ENCODE measurements at places on chromosomes 2 and 18.

GRCh38 chr2:88852753-88853402 is 161.4 kb downstream of the RPIA start:
- no peak overlapping the region for H3K27ac ChIP-seq
- DNase-seq: no peak
- H3K36me3 ChIP-seq: no peaks in the 10 kb centered on the region
- H3K4me3 ChIP-seq: no peak overlapping the region
- no peaks in the 10 kb centered on the region for H3K4me1 ChIP-seq

GRCh38 chr18:21241301-21242048 is 557 bp upstream of the GREB1L start:
- no peaks in the 10 kb centered on the region for H3K4me1 ChIP-seq
- H3K27me3 ChIP-seq: no peaks in the 10 kb centered on the region

DNA sequence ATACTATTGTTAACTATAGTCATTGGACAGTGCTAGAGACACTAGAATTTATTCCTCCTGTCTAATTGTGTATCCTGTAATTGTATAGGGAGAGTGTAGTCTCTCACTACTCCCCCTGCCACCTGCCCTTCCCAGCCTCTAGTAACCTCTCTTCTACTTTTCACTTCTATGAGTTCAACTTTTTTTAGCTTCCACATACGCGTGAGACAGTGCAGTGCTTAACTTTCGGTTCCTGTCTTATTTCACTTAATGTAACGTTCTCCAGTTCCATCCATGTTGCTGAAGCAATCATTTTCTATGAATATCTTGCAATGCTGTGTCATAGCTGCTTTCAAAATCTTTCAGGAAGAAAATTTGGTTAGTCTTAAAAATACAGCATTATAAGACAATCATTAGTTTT is 22.8 kb upstream of the RUFY4 start:
- DNase-seq: no peak
- no peaks in the 10 kb centered on the region for H3K4me1 ChIP-seq
- H3K36me3 ChIP-seq: no peaks in the 10 kb centered on the region
- no peaks in the 10 kb centered on the region for H3K27me3 ChIP-seq

DNA sequence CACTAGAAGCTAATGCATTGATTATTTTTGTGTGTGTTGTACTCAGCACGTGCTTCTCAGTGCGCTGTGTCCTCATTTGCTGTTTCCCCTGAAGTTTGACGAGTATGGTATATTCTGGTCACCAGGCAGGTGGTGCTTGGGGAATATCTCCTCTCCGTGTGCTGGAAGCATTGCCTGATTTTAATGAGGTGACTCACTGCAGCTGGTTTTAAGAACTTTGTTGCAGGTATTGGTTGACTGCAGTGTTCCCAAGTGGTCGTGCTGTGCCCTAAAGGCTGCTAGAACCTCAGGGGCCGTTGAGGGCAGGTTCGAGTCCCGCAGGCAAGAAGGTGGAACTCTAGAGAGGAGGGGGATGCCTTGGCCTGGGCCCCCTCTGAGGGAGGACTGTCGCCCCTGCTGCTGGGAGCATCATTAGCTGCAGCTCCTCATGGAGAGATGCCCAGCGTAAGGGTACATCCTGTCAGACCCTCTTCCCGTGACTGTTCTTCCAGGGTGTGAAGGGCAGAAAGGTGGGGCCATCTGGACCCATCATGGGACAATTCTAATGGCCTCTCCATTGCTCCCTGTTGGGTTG is 82.6 kb downstream of the AGAP1 start:
- no peak overlapping the region for H3K27ac ChIP-seq
- DNase-seq: no peak
- H3K36me3 ChIP-seq: no peaks in the 10 kb centered on the region
- peaks cover 3% of the 10 kb centered on the region for H3K4me1 ChIP-seq
- no peak overlapping the region for H3K4me3 ChIP-seq

GRCh38 chr18:78510636-78511035 is 469.0 kb upstream of the SALL3 start:
- H3K27ac ChIP-seq: no peak overlapping the region
- H3K27me3 ChIP-seq: no peaks in the 10 kb centered on the region
- no peak for DNase-seq
- H3K4me3 ChIP-seq: no peak overlapping the region

DNA sequence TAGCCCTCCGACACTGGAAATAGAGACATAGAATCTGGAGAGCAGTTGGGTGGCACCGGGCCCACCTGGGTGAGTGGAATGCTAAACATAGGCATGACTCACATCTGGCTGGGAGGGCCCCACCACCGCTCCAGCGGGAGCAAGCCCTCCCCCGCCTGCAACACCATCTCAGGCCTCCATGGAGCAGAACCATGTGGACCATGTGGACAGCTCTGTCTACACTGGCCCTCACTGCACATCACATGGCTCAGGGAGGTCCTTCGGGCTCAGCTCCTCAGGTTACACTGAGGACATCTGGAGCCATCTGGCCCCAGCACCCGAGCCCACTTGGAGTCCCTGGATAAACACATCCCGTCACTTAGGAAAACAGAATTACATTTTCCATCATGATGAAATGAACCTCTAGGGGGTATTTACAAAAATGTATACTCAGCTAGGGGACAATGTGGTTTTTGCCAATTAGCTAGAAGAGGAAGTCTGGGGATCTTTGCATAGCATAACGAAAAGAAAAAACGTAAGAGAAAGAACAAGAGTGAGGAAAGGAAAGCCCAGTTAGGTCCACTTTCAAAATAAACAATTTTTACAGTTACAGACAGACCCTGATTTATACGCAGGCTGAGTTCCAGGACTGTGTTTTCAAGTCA is 30.7 kb upstream of the MLPH start:
- H3K4me1 ChIP-seq: peaks cover 6% of the 10 kb centered on the region
- DNase-seq: no peak
- no peak overlapping the region for H3K4me3 ChIP-seq
- no peak overlapping the region for H3K27ac ChIP-seq

GRCh38 chr2:84631985-84632384 is 115.7 kb downstream of the DNAH6 start:
- no peak overlapping the region for H3K27ac ChIP-seq
- H3K4me1 ChIP-seq: peaks cover 1% of the 10 kb centered on the region
- no peak for DNase-seq
- H3K36me3 ChIP-seq: no peaks in the 10 kb centered on the region
- no peak overlapping the region for H3K4me3 ChIP-seq

GRCh38 chr2:235270956-235271355 is 222.9 kb upstream of the AGAP1 start:
- H3K27ac ChIP-seq: no peak overlapping the region
- H3K4me3 ChIP-seq: no peak overlapping the region
- peaks cover 2% of the 10 kb centered on the region for H3K4me1 ChIP-seq
- H3K27me3 ChIP-seq: no peaks in the 10 kb centered on the region

DNA sequence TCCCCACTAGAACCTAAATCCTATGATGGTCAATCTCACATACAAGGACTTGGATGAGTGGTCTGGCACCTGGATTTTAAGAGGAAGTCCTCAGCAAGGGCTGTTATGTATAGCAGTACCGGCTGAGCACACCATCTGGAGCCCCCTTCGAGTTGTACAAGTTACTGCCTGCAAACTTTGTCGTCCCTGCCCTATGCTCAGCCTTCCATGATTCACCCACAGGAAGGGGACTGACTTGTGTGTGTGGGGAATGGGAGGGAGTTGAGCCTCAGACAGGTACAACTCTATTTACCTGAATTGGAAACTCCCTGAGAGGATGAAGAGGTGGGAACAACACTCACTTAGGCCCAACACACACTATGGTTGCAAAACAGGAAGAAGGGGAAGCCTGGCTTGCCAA is 186.6 kb downstream of the MYO5B start:
- H3K4me3 ChIP-seq: no peak overlapping the region
- H3K36me3 ChIP-seq: no peaks in the 10 kb centered on the region
- no peak for DNase-seq
- H3K27ac ChIP-seq: no peak overlapping the region

- no peaks in the 10 kb centered on the region for H3K36me3 ChIP-seq
- no peak for DNase-seq
- no peaks in the 10 kb centered on the region for H3K4me1 ChIP-seq
- no peaks in the 10 kb centered on the region for H3K27me3 ChIP-seq
Measured at GRCh38 chr2:207352978-207353671, 176.6 kb upstream of the CREB1 start.

- no peak overlapping the region for H3K4me3 ChIP-seq
- no peaks in the 10 kb centered on the region for H3K36me3 ChIP-seq
- no peak for DNase-seq
- no peak overlapping the region for H3K27ac ChIP-seq
- no peaks in the 10 kb centered on the region for H3K4me1 ChIP-seq
Measured at GRCh38 chr2:110688594-110689091, 10.8 kb upstream of the BUB1 start.

- H3K27ac ChIP-seq: no peak overlapping the region
- no peaks in the 10 kb centered on the region for H3K36me3 ChIP-seq
- H3K27me3 ChIP-seq: no peaks in the 10 kb centered on the region
- no peak overlapping the region for H3K4me3 ChIP-seq
- no peak for DNase-seq
Measured at GRCh38 chr18:74277296-74277695, 14.5 kb downstream of the CYB5A start.

DNA sequence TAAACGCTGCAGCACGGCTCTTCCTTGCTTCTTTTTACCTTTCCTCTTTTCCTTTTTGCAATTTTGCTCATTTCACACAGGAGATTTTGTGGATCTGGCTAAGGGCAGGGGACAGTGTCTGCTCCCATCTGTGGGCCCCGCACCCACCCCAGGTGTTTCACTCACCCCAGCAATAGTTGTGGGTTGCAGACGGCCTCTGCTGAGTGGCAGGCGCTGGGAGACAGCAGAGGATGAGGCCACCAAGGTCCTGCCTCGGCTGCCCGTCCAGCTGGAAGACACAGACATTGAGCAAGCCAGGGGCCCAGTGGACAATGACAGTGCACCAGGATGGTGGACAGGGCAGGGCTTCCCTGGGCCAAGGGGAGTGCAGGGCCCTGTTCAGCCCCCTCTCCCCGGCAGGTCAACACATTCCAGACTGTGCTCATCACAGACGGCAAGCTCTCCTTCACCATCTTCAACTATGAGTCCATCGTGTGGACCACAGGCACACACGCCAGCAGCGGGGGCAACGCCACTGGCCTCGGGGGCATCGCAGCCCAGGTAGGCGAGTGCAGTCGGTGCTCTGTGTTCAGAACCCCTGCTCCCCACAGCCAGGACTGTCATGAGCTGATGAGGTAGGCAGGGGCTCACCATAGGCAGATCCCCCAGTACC is 35.0 kb downstream of the SNED1 start:
- H3K4me1 ChIP-seq: no peaks in the 10 kb centered on the region
- DNase-seq: no peak
- no peaks in the 10 kb centered on the region for H3K27me3 ChIP-seq
- H3K27ac ChIP-seq: no peak overlapping the region
- no peak overlapping the region for H3K4me3 ChIP-seq

GRCh38 chr18:76460482-76460881 is 34.6 kb downstream of the ZNF516 start:
- DNase-seq: no peak
- no peaks in the 10 kb centered on the region for H3K36me3 ChIP-seq
- H3K27me3 ChIP-seq: no peaks in the 10 kb centered on the region
- peaks cover 32% of the 10 kb centered on the region for H3K4me1 ChIP-seq

GRCh38 chr18:7721532-7721931 is 154.4 kb downstream of the PTPRM start:
- DNase-seq: no peak
- H3K27ac ChIP-seq: no peak overlapping the region
- no peaks in the 10 kb centered on the region for H3K27me3 ChIP-seq
- H3K4me1 ChIP-seq: no peaks in the 10 kb centered on the region
- H3K36me3 ChIP-seq: no peaks in the 10 kb centered on the region
- H3K4me3 ChIP-seq: no peak overlapping the region

DNA sequence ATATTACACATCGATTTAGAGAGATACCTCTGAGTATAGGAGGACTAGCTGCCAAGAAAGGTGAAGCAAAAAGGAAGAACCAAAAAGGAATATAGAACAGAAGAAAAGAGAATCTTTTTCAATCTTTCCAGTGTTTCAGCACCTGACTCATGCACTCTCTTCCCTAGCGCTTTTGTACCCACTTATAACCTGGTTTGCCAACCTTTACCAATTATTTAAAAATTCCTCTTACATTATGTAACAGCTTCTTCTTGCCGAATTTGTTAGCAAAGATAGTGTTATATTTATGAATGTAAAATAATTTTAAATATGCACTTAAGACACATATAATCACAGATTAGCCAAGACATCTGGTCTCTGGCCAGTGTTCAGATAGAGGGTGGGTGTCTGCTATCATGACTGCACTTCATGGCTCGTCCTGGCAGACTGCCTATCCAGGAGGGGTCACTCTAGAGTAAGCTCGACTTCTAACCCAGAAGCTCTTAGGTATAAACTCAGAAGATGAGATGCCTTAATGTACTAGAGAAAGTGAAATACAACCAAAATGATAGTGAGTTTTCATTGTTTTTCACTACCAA is 122.9 kb downstream of the ATAD2B start:
- H3K27me3 ChIP-seq: no peaks in the 10 kb centered on the region
- H3K36me3 ChIP-seq: no peaks in the 10 kb centered on the region
- DNase-seq: peak; percentile 55

GRCh38 chr2:135124924-135125886 is 73.1 kb downstream of the RAB3GAP1 start:
- H3K27me3 ChIP-seq: no peaks in the 10 kb centered on the region
- H3K4me3 ChIP-seq: no peak overlapping the region
- H3K4me1 ChIP-seq: no peaks in the 10 kb centered on the region
- no peak for DNase-seq
- no peaks in the 10 kb centered on the region for H3K36me3 ChIP-seq

GRCh38 chr2:227164763-227165291 is 403 bp downstream of the COL4A3 start:
- no peak for DNase-seq
- H3K27me3 ChIP-seq: no peaks in the 10 kb centered on the region
- H3K4me3 ChIP-seq: peak overlapping the region; percentile 47
- no peaks in the 10 kb centered on the region for H3K4me1 ChIP-seq

- no peaks in the 10 kb centered on the region for H3K36me3 ChIP-seq
- DNase-seq: peak; percentile 49
- H3K4me1 ChIP-seq: no peaks in the 10 kb centered on the region
- H3K27me3 ChIP-seq: no peaks in the 10 kb centered on the region
- peak overlapping the region; percentile 87 for H3K4me3 ChIP-seq
Measured at GRCh38 chr2:197804758-197805714, 643 bp downstream of the PLCL1 start.

DNA sequence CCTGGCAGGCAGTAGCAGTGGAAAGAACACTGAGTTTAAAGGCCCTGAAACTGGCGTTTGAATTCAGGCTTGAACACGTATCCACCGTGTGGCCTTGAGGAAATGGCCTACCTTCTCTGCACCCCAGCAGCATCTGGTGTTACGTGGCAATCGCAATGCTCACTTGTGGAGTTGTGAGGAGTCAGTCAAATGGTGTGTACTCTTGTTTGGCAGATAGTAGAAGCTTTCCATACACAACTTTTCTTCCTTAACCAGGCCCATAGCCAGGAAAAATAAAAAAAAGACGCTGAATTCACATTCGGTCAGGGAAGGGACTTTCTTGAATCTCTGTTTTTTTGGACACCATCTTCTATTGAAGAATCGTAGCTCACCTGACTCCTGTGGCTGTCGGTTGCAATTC is 1101.5 kb upstream of the KLHL29 start:
- H3K27me3 ChIP-seq: no peaks in the 10 kb centered on the region
- H3K4me3 ChIP-seq: no peak overlapping the region
- no peak overlapping the region for H3K27ac ChIP-seq
- no peak for DNase-seq
- no peaks in the 10 kb centered on the region for H3K36me3 ChIP-seq
